Kidney tubule cell (primary cell): ENCODE measurements at places on chromosomes 2 and 18.

DNA sequence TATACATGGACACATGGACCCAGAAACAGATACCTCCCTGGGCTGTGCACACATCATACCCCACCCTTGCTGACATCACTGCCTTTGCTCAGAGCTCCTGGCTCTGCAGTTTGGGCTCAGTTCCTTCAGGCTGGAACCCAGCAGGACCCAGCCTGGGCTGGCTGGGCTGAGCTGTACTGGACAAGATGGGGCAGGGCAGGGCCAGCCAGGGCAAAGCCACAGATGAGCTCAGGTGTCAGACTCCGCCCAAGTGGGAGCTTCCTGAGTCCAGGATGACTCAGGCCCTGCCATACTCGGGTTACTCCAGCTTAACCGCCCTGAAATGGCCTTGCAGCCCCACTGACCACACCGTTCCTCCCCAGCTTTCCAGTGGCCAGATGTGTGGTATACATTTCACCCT is 284.9 kb downstream of the OSR1 start:
- DNase-seq: peak; percentile 77

DNA sequence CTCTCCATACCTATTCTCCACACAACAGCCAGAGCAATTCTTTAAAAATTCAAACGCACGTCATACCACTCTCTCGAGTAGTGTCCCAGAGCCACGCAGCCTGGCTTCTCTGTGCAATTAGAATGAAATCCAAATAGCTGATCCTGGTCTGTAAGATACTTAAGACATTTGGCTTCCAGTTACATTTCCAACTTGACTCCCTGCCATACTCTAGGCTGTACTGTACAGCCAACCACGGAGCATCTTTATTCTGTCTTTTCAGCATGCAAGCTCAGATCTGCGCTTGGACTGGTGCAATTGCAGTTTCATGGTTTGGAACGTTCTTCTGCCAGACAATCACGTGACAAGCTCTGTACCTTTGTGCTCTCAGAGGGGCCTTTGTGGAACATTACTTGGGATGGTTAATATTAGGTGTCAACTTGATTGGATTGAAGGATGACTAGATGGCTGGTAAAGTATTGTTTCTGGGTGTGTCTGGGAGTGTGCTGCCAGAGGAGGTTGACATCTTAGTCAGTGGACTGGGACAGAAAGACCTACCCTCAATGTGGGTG is 325.6 kb downstream of the SOX11 start:
- DNase-seq: no peak

DNA sequence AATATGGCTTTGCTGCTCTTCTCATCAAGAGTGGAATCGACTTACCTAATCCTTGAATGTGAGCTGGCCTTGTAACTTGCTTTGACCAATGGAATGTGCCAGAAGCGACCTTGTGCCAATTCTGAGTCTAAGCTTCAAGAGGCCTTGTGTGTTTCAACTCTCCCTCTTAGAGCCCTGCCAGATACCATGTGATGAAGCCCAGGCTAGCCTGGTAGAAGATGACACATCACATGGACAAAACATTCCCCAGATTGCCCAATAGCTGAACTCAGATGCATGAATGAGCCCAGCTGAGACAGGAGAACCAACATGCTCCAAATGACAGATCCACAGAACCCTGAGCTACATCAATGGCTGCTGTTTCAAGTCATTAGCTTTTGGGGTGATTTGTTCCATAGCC is 4.2 kb upstream of the KLHL14 start:
- peak; percentile 77 for DNase-seq

DNA sequence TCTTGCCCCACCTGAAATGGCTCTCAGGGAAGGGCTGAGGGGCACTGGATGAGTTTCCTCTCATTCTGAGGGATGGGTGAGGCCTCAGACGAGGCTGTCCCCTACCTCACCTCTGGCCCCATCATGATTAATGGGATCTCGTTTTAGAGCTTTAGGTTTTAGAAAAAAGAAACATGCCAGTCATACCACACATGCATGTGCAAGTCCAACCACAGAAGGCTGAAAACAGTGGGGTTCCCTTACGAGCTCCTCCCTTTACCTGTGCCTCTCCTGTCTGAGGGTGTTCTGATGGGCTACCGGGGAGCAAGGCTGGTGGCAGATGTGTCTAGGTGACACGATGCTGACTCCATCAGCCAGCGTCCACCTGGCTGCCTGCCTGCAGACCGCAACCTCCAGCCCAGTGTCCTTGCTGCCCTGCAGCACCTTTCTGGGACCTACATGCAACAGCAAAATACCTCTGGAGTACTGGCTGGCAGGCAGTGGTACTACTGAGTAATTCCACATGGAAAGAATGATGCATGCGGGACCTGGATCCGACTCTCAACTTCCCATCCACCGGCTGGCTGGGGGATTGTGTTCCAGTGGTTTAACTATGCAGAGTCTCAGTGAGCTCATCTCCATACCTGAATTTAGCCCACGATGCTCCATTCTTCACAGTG is 9.1 kb upstream of the LYPD6B start:
- no peak for DNase-seq

GRCh38 chr2:190113000-190113399 is 50.5 kb upstream of the MSTN start:
- no peak for DNase-seq

DNA sequence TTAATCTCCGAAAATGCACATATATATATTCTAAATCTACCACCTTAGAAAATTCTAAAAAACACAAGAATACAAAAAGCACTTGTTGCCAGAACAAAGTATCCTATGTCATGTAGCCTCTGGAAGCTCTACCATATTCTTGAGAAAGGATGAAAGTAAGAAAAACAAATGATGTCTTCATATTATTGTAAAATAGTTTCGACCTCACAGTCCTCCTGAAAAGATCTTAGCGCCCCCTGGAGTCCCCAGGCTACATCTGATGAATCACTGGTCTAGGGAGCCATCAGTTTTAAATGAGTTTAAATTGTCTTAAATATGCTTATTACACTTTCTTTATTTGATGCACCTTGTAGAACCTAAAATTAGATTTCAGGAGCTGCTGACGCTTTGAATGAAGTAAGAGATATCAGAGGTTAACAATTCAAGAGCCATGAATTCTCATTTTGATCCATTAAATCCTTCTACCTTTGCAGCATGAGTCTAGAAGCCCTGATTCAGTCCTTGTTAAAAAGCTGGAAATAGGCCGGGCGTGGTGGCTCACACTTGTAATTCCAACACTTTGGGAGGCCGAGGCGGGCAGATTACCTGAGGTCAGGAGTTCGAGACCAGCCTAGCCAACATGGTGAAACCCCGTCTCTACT is 138.8 kb downstream of the MCFD2 start:
- peak; percentile 55 for DNase-seq

DNA sequence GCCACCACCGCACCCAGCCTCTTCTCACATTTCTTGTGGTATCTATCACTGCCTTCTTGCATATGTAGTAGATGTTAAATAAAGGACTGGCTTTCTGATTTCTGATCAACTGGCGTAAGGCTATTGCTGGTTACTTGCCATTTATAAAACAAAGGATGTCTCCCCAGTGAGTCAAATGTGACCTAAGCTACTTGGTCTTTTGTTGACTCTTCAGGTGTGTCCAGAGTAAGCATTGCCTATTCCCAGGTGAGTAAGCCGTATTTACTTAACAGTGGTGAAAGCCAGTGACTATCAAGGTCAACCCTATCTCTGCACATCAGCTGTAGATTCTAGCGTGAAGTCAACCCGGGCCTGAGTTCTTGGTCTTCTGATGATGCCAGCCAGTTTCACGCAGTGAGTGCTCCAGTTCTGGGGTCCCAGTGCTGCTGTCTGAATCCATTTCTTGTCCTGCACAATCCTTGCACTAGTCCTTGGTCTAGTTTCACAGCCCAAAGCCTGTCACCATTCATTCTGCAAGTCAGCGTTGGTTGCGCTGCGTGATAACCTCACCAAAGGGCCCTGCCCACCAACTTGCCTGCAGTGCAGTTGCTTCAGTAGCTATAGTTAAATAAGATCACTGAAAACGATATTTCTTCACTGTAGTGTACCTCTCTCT is 120.2 kb downstream of the GBX2 start:
- peak; percentile 85 for DNase-seq

- no peak for DNase-seq
These were observed 6.4 kb downstream of the CDC42EP3 start for GRCh38 chr2:37665043-37665442.

DNA sequence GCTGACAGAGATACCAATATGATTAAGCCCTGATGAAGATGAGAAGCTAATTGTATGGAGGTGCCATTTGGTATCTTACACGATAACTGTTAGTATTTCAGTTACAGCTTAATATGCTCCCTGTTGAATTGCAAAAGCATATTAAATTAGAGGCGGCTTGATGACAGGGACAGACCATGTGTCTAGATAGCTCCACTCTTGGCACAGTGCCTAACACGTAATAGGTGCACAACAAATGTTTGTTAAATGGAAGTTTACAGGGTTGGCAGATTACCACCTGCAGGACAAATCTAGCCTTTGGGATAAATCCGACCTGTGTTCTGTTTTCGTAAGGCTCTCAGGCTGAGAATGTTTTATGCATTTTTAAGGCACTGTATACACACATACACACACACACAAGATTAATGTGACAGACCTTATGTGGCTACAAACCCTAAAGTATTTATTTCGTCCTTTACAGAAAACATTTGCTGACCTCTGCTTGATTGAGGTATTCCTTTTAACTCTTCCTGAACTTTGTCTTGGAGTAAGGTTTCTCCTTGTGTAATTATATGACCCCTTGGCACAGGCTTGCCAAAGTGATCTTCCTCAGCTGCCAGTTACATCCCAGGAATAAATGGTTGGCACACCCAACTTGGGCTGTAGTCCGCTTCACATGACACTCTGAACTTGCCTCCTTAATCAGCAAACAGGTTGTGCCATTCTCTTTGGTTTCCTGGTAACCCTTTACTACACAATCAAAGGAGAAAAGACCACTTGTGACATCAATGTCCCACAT is 348.9 kb downstream of the HRH4 start:
- DNase-seq: no peak

DNA sequence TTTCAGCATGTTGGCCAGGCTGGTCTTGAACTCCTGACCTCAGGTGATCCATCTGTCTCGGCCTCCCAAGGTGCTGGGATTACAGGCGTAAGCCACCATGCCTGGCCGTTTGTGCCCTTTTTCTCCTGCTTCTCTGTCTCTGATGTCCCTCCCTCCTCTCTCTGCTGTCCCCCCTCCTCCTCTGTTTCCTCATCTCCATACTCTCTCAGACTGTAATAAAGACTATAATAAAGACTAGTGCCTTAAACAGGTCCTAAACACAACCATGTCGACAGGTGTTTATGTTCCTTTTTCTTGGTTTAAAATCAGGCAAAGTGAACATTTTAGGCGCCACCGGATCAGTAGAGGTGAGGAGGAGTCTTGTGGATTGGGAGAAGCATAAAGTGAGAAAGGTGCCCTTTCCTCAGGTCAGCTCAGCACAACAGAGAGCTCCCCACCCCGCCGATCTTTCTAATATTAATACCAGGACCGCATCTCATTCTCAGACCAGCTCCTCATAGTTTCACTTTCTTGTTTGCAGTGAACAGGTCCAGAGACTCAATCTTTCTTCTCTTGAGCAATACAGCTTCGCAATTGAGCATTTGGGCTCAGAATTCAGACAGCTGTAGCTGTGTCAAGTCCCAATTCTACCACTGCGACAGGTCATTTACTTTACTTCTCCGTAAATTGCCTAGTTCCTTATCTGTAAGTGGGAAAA is 23.7 kb downstream of the TIMM21 start:
- DNase-seq: no peak

- no peak for DNase-seq
These were observed 67.3 kb downstream of the CRACDL start for GRCh38 chr2:98868548-98869271.

- peak; percentile 46 for DNase-seq
These were observed 15.7 kb downstream of the FAM98A start for GRCh38 chr2:33583194-33583938.

GRCh38 chr18:14031053-14031452 is 101.2 kb downstream of the ZNF519 start:
- DNase-seq: peak; percentile 9
